Suppressor macrophage treated with lipopolysaccharide for 4 hours (primary cell): ENCODE measurements at places on chromosomes 4 and X.
A peak's percentile ranks its signal among the peaks of the same experiment; 100 is the strongest.

DNA sequence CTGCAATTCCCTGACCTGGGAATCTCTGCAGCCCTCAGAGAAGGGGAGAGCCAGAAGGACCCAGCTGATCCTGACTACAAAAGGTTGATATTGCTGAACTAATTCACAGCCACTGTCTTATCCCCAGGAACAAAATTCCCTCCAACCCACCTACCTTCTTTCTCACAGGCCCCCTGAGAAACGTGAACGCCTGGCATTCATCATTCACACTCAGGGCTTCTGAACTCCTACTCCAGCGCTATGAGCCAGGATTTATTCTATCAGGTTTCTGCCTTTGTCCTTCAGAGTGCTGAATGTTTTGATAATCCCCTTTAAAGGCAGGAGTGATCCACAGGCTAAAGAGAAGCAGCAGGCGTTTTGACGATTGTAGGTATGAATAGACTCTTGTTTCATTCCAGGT lies 76.5 kb downstream of the KCNIP4 start:
- no peak for DNase-seq

DNA sequence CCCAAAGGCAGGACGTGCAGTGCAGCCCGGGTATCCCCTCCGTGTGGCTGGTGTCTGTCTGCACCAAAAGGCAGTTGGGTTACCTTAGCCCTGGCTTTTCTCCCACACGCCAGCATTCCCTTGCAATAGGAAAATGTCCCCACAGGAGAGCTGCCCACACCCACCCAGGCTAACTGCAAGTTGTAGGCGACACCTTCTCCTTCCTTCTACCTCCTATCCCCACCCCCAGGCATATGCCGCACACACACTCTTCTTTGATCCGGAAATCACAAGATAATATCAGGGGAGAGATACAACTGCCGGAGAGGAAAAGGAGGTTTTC lies 444 bp upstream of the APBB2 start:
- DNase-seq = no peak

- DNase-seq = peak; percentile 8
Observed at GRCh38 chr4:122772986-122773385, 40.5 kb downstream of the BBS12 start.

DNA sequence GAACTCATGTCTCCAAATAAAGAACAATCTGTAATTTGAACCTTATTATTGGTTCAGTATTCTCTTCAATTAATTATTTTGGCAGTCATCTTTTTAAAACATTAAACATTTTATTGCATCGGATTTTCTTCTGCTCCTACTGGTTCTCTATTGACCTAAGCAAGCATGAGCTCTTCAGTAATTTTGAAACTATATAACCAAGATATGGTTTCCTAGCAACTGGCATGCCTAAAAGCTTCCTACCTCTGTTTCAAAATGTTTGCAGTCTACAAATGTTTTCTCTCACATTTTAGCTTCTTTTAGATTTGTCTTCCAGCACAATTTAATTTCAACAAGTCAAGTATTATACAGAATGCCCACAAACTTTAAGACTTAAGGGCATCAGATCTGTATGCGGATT lies 371.3 kb downstream of the GPM6A start:
- DNase-seq = no peak
